ENCODE measurements at places on chromosomes 5 and 9.

DNA sequence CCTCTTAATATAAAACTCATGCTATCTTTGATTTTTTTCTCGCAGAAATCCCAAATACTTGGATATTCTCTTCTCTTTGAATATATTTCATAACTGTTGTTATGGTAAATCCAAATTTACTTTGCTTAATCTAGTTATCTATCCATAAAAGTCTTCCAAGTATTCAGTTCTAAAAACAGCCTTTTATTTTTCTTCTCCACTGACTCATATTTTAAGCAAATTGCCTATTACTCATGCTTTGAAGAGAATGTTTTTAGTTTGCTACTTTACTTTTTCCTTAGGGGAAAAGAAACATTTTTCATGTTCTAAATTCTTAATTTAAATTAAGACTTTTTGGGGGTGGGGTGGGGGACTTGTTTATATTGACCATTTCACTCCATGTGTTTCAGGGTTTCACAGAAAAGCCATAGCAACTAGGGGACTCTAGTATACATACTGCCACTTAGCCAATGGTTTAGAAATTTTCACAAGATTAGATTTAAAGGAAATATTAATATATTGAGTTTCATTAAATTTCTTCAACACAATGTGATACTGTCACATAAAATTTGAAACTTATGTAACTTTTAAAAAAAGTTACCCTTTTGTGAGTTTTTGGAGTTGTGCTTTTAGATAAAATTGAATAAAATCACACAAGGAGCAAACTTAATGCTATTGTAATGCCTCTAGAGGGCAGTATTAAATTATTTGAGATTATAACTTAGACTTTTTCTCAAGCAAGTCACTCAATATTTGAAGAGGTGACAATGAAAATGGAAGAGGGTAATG, 545.8 kb upstream of the ARRDC3 start:
- DNase-seq = peak; percentile 82

- peak; percentile 60 for DNase-seq
These were observed 410.1 kb downstream of the MAT2B start for GRCh38 chr5:163915481-163915961.

GRCh38 chr9:135606885-135607259, 32.5 kb downstream of the GLT6D1 start:
- no peak for DNase-seq

DNA sequence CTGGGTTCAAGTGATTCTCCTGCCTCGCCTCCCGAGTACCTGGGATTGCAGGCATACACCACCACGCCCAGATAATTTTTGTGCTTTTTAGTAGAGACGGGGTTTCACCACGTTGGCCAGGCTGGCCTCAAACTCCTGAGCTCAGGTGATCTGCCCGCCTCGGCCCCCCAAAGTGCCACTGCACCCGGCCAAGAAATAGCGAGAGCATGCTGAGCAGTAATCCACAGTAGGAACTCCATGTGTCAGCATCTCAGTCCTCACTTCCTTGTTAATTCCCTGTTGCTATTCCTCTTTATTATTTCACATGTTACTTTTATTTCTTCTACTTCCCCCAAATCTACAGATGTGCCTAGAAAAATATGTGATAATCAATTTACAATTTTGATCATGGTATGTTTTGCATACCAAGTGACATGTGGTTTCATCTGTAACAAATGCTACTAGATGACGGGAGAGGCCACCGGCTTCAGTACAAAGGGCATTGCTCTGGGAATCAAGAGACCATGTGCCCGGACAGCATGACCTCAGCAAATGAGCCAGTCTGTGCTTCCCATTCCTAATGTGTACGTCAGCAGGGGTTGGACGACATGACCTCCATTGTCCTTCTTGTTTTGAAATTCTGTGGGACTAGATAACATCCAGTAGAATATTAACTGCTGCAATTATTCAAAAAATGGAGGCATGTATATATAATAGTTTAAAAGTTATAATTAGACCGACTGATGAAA, 61.6 kb downstream of the FNBP1 start:
- no peak for DNase-seq

- peak; percentile 79 for DNase-seq
These were observed at the start of gene ADAM19 for GRCh38 chr5:157575381-157576020. TSS of gene ADAM19 (minus strand) at chr5:157575775. CDS start at chr5:157575696, 79 bp downstream.
